ENCODE measurements at places on chromosomes 2 and 18.

- peak; percentile 83 for DNase-seq
These were observed 36.5 kb downstream of the EFR3B start for GRCh38 chr2:25078170-25079049.

- no peak for DNase-seq
These were observed 24.7 kb upstream of the FAM124B start for GRCh38 chr2:224426656-224427055.

GRCh38 chr2:2926009-2926857 is 451.4 kb downstream of the EIPR1 start:
- DNase-seq, result no peak

- DNase-seq, result no peak
These were observed 80.5 kb downstream of the NFATC1 start for GRCh38 chr18:79476031-79476917.

DNA sequence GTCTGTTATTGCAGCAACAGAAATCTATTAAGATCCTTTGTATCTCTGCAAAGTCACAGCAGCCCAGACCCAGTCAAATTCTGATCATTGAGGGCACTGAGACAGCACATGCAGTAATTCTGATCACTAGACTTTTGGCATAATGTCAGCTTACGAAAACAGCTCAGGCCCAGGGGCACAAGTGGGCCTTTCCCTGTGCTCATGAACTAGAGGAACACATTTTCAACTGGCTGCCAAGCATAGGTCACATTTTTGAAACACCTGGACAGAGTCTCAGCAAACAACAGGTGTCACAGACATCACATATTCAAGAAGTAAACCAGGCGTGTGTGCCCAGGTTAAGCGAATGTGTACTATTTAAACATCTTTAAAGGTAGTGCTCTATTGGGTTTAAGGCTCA is 13.7 kb downstream of the DOCK10 start:
- DNase-seq, result no peak

GRCh38 chr2:68103030-68103708 is 40.4 kb upstream of the C1D start:
- no peak for DNase-seq

GRCh38 chr2:14288016-14288415 is 344.5 kb upstream of the LRATD1 start:
- no peak for DNase-seq

- no peak for DNase-seq
These were observed 34.6 kb upstream of the B3GNT7 start for GRCh38 chr2:231360881-231361371.

GRCh38 chr18:36514778-36515177 is 217.3 kb downstream of the FHOD3 start:
- DNase-seq, result no peak

GRCh38 chr2:119431155-119431975 is at the start of gene TMEM37:
TMEM37 (plus strand) TSS chr2:119431854; CDS start chr2:119431904, 50 bp downstream.
- DNase-seq, result no peak

DNA sequence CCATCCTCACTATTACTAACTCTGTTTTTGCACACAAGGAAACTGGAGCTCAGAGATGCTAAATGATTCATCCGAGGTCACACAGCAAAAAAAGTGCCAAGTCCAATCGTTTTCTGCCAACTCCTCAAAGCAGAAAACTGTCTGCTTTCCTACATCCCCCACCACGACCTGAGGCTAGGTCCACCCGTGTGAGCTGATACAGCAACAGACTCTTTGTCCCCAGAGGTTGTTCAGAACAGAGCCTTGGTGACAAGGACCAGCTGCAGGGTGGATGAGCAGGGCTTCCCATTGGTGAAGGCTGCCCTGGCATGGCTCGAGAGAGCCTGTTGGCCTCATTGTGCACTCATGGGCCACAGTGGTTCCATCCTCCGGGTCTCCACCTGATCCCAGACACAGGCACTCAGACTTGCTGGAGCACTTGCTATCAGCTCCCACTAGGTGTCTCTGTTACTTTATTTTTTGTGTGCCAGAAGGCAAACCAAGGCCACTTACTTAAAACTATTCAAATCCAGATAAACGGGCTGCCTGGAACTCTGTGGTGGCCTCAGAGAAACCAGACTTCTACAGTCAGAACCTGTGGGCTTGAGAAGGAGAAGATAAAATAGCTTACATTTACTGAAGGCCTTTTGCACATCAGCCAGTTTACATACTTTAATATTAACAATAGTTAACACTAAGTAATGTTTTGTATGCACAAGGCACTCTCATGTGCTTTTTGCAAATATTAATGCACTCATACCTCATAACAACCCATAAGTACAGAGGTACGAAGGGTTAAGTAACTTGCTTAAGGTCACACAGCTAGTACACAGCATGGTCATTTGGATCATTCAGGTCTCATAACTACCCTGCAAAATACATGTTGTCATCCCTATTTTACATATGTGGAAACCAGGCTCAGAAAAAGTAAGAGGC is 62.9 kb upstream of the CTIF start:
- no peak for DNase-seq

DNA sequence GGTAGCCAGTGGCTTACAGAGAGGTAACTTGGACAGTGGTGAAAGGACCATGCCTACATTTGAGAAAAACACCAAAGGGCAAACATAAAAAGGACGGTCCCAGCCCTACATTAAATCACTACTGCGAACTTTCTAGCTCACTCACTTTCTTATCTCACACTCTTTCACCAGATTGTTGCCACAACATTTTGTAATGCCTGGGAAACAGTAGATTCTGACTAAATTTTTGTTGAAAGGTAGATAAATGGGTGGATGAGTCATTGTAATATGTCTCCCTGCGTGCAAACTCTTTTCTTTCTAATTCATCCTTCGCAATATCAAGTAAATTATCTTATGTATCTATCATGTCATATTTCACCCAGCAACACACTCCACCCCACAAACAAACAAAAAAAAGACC is 192.2 kb downstream of the IRS1 start:
- no peak for DNase-seq

DNA sequence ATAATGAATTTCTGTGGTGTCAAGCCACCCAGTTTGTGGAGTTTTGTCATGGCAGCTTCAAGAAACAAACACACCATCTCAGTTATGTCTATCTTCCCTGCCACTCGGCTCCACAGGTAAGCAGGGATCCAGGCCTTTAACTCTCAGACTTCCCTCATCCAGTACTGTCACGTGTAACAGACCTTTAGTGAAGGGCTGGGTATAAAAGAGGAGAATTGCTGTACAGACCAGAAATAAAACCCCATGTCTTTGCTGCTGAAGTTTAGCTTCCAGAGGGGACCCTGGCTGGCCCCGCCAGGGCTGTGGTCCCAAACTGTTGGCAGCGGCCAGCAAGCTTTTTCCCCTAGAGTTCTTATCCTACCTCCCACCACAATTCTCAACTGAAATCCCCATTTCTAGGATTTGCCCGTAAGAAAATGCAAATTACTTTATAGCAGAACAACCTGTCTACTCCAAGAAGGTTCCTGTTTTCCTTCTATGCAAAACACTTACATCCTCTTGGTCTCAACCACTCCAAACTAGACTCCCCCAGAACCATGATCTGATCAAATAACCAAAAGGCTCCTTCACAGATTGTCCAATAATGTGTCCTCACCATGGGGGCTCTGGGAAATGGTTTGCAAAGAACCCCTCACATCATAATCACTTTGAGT is 438.0 kb upstream of the ID2 start:
- DNase-seq, result no peak

DNA sequence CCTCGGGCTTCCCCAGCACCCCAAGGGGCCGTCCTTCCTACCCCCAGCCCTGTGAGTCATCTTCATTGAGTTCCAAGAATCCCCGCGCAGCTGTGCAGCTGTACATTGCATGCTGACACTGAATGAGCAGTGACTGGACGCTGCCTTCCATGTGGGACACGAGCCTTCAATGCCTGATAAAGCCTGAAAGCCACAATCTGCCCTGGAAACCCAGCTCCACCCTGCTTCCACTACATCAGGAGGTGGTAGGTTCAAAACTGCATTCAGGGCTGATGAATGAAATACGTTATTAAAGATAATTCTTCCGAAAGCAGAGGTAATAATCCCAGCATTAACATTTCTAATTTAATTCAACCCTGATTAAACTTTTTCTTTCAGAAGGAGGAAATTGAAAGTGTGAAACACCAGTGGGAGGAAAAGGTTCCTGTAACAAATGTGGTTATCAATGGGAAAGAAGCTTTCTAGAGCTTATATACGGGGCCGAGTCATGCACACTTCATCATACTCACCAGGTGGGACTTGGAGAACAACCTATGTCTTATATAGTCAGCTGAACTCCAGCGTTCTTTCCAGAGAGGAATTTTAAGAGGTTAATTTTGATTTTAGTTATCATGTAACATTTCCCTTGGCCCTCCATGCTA is 360.1 kb downstream of the LPIN1 start:
- peak; percentile 92 for DNase-seq

GRCh38 chr18:3305354-3305762 is 43.4 kb downstream of the MYL12B start:
- peak; percentile 92 for DNase-seq

DNA sequence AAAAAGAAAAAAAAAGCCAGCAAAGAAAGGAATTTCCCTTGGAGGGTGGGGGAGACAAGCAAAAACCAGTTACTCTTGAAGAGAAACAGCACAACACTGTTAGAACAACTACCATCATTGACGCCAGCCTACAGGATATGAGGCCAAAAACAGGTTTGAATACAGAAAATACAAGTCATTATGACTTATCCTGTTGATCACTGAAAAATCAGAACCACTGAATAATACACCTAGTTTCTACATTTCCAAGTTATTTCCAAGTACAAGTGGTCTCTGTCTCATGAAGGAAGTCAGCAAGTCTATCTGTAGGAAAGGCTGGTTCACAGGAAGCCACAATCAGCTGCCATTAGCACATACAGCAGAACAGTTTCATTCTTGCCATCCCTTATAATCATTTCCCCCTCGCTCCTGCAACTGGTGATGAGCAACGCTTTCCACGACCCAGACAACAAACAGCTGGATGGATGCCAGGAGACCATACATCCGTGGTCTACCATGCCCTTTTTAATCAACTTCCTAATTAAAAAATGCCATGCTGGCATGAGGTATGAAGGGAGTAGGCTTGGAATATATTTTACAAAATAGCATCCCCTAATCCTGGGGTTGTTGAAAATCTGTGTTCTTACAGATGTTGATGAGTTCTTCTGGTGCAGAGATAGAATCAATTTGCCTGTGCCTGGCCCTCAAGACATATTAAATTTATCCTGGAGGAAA is 10.4 kb downstream of the MYT1L start:
- DNase-seq, result no peak

DNA sequence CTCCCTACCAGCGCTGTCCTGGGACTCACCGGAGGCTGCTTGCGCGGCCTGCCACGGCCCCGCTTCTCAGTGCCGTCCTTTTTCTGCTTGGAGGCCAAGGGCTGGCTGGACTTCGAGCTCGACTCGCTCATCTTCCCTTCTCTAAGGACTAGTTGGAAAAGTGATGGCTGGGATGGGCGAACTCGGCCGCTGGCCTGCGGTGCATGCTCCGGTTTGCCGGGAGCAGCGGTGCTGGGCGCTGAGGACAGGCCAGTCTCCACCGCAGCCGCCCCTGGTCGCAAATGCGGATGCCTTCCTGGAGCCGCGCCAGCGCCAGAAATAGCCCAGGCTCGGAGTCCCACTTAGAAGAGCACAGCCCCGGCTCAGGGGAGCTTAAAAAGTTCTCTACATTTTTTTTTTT is 3.1 kb downstream of the C2orf81 start:
- no peak for DNase-seq

- no peak for DNase-seq
These were observed 6.7 kb downstream of the RPE start for GRCh38 chr2:210009126-210009525.

- DNase-seq, result no peak
These were observed 216.8 kb downstream of the CAMKMT start for GRCh38 chr2:44578471-44579093.

DNA sequence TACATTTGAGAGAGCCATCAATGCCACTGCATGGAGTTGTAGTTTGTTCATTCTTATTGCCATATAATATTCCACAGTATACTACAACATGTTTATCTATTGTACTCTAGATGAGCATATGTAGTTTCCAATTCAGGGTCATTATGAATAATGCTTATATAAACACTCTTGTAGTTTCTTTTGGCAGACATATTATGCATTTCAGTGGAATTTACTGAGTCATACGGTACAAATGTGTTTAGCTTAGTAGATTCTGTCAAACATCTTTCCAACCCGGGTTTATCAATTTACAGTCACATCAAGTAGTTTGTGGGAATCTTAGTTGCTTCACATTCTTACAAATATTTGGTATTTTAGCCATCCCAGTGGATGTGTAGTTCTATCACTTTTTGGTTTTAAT is 161.1 kb downstream of the KCNH7 start:
- DNase-seq, result no peak

GRCh38 chr18:62357079-62357719 is 32.1 kb downstream of the TNFRSF11A start:
- DNase-seq, result no peak

GRCh38 chr18:9969247-9969646 is 55.4 kb downstream of the VAPA start:
- DNase-seq, result no peak

DNA sequence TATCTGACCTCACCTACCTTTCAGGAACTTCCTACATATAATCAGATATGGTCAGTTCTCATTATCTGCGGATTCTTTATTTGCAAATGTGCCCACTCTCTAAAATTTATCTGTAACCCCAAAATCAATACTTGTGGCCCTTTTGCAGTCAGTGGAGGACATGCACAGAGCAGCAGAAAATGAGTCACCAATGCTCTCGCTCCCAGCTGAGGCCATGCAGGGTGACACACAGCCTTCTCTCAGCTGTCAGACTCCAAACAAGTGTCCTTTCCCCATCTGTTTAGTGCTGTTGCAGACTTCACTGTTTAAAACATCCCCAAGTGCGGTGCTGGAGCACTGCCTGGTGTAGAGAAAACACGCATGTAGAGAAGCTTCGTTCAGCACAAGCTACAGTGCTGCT is 171.9 kb upstream of the SALL3 start:
- DNase-seq, result no peak

- no peak for DNase-seq
These were observed 11.8 kb downstream of the CRACDL start for GRCh38 chr2:98924038-98924830.

- no peak for DNase-seq
These were observed 14.3 kb downstream of the GPR35 start for GRCh38 chr2:240639566-240639965.

GRCh38 chr18:53018791-53019190 is 678.8 kb downstream of the DCC start:
- peak; percentile 1 for DNase-seq

DNA sequence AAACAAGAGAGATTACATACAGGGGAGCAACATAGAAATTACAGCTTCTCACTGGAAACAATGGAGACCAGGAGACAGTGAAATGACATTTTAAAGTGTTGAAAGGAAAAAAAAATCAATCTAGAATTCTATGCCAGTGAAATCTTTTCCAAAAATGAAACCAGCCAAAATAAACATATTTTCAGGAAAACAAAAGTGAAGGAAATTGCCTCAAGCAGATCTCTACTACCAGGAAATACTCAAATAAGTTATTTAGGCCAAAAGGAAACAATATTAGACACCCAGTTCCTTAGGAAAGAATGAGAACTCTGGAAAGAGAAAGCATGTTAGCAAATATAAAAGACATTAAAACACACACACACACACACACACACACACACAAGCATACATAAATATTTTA is 339.9 kb upstream of the NCKAP5 start:
- DNase-seq, result no peak

- no peak for DNase-seq
These were observed 17.1 kb downstream of the PKP4 start for GRCh38 chr2:158473719-158474392.

GRCh38 chr18:79788734-79789085 is 9.0 kb upstream of the KCNG2 start:
- DNase-seq, result no peak

- no peak for DNase-seq
These were observed 373.6 kb downstream of the NUP35 start for GRCh38 chr2:183497861-183498260.
